ENCODE measurements at places on chromosomes 16 and 17.

GRCh38 chr17:38509772-38510420 is 81.6 kb downstream of the ARHGAP23 start:
- no peak for DNase-seq

DNA sequence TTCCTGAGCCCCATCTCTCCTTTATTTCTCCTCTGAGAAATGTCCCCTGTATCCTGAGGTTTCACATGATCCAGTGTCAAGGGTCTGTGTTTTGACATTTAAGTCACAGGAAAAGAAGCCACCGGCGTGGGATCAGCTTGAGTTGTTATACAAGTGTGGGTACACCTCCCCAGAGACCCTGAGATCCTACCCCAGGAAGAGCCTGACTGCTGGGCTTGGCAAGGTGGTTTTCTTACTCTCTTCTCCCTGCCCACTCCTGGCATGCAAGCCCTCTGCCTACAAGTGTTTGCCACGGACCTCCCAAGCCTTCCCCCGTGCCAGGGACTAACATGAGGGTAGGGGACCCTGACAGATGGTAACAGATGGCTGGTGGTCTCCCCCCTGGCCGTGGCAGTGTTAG is 2.8 kb upstream of the ARHGAP27 start:
- no peak for DNase-seq

- DNase-seq = no peak
These were observed 8.1 kb downstream of the C1QL1 start for GRCh38 chr17:44959821-44960531.

DNA sequence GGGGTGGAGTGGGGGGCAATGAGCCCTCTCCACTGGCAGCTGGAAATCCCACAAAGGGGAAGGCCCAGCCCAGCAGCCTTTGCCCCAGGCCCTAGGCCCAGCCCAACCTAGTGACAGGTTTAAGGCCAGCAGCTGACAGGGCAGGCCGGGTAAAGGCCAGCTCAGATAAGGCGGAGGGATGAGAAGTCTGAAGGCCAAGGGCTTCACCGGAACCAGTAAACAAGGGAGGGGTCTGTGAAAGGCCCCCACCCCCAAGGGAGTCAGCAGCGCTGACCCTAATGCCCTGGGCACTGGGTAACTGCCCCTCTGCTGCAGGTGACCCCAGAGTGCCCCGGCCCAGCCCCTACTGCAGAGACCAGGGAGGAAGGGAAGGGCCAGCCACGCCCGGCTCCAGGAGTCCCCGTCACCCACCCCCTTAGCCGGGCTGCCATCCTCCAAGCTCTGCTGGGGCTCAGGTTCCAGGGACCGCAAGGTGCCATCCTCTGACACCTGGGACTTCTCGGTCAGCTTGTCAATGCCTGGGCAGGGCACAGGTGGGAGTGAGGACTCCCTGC is 17.5 kb downstream of the OTOP3 start:
- no peak for DNase-seq

GRCh38 chr16:59047114-59047513 is 313.0 kb upstream of the GOT2 start:
- DNase-seq = no peak

GRCh38 chr17:7237266-7237760 is 1.9 kb downstream of the PHF23 start:
- DNase-seq = no peak

- DNase-seq = no peak
These were observed 27.7 kb downstream of the DHRS7C start for GRCh38 chr17:9763643-9764042.

DNA sequence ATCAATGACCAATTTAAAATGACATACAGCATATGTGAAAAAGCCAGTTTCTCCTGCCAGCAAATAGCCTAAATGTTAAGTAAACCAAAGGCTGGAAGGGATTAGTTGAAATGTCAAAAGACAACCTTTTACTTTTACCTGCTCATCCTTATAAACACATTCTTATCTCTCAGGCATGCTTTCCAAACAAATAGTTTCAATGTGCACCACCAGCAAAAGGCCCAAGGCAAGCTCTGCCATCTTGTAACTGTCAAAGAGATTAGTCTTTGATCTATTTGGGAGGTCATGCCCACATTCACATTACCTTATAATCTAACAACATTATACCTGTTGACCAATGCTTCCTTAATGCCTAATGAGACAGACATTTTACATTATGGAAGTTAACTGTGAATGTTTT is 132.2 kb upstream of the NACA2 start:
- no peak for DNase-seq

- no peak for DNase-seq
These were observed 28.1 kb downstream of the OGFOD1 start for GRCh38 chr16:56479469-56479868.

GRCh38 chr16:58862334-58863021 is 128.4 kb upstream of the GOT2 start:
- DNase-seq = no peak

DNA sequence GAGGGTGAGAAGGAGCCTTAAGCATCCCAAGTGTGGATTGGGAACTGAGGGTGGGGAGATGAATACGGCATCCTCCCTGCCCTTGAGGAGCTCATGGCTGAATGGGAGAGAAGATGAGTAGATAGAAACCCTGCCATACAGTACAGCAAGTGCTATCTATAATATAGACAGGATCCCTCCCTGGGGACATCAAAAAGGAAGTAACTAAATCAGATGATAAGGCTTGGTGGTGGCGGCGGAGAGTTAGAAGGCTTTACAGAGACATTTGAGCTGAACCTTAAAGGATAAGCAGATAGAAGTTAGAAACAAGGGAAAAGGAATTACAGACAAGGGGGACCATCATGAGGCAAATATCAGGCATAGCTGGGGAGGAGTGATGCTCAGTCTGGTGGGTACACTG is 67.5 kb upstream of the TMEM132E start:
- no peak for DNase-seq

Data from GDM1 (cell line).